ENCODE measurements at places on chromosomes 3 and 15.

DNA sequence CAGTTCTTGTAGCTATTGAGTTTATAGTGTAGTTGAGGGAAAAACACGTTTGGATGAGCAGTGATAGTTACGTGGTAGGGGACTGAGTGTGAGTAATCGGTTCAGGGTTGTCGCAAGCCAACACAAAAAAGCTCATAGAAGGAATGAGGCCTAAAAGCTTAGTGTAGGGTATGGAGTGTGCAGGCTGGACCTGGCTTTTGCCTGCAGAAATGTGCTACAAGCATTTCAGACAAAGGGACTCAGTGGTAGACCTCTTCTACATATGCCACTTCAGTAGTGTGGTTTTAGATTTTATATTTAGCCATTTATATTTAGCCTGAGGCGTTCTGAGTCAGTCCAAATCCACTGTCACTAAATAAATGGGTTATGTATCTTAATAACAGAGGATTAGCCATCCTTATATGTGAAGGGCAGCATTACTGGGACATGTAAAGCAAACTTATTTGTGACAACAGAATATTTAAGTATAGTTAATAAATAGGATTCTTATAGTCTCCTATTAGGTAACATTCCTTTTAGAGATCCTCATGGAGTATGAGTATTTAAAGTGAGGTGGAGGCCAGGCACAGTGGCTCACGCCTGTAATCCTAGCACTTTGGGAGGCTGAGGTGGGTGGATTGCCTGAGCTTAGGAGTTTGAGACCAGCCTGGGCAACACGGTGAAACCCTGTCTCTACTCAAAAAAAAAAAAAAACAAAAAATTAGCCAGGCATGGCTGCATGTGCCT lies 21.8 kb downstream of the ATP2C1 start:
- no peak overlapping the region for H3K27ac ChIP-seq
- no peak for DNase-seq
- H3K4me1 ChIP-seq: peaks cover 3% of the 10 kb centered on the region
- H3K4me3 ChIP-seq: no peak overlapping the region
- H3K27me3 ChIP-seq: no peaks in the 10 kb centered on the region
- no peaks in the 10 kb centered on the region for H3K36me3 ChIP-seq

DNA sequence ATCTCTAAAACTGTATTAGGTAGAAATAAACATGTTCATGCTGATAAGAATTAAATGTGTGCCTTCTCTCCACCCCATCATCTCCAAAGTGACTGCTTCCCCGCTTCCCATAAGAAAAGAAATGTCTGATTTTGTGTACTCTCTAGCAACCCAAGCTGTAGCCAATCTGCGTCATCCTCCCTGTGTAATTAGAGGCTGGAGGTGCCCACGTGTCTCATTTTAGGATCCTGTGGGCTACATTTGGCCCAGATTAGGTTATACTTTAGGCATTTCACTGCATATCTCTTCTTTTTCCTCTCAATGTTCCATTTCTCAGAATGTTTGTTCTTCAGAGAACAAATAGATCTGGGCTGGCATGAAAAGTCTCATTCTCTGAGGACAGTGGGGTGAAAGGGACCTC lies 19.3 kb upstream of the ZNF148 start:
- no peak overlapping the region for H3K4me3 ChIP-seq
- H3K36me3 ChIP-seq: no peaks in the 10 kb centered on the region
- H3K27ac ChIP-seq: no peak overlapping the region
- no peaks in the 10 kb centered on the region for H3K4me1 ChIP-seq

DNA sequence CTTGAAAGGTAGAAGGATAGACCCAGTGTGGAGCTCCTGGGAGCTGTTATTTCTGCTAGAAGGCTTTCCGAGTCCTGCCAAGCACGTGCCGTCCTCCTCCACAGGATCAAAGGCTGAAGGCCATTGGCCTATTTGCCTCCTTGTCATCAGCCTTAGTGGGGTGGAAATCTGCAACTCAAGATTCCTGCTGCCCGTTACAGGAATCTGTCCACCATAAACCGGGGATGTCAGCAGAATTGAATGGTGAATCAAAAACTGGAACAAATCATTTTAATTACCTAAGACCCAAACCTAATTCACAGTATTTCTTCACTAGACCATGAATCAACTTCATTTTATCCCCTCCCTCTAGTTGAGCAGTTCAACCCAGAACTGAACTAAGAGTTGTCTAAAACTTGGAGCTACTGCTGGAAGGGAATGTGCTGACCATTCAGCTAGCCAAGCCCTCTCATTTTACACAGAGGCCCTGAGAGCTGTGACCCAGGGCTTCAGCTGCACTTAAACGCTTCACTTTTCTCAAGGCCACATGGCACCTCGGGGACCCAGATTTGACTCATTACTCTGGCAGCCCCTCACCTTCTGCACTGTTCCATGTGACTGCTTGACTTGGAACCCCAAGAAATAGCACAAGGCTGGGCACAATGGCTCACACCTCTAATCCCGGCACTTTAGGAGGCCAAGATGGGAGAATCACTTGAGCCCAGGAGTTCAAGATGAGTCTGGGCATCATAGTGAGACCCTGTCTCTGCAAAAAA lies 36.8 kb upstream of the KIF23 start:
- no peaks in the 10 kb centered on the region for H3K27me3 ChIP-seq
- no peak overlapping the region for H3K4me3 ChIP-seq
- no peaks in the 10 kb centered on the region for H3K4me1 ChIP-seq
- DNase-seq: no peak

DNA sequence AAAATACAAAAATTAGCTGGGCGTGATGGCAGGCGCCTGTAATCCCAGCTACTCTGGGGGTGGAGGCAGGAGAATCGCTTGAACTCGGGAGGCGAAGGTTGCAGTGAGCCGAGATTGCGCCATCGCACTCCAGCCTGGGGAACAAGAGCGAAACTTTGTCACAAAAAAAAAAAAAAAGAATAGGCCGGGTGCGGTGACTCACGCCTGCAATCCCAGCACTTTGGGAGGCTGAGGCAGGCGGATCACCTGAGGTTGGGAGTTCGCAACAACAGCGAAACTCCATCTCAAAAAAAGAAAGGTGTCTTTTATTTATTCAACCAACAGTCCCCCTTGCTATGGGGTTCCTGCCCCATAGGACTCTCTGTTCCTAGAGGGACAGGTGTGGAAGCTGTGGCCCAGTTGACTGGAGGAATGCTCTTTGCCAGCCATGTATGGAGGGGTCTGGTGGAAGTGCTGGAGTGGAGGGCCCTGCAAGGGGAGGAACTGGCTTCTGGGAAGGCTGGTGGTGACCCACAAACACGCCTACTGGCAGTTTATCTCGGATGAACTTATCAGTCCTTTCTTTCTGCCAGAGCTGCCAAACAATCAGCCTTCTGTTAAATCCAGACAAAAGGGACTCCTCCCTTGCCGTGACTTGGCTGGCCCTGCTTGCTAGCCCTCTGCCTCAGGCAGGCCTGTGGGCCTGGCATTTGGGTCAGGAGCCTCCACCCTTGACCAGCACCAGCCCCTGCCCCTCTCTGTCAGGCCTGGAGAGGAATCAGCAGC lies 4.6 kb upstream of the DAG1 start:
- H3K27me3 ChIP-seq: no peaks in the 10 kb centered on the region
- no peak overlapping the region for H3K27ac ChIP-seq
- DNase-seq: peak; percentile 44
- no peak overlapping the region for H3K4me3 ChIP-seq

- H3K4me1 ChIP-seq: no peaks in the 10 kb centered on the region
- no peaks in the 10 kb centered on the region for H3K36me3 ChIP-seq
- H3K4me3 ChIP-seq: no peak overlapping the region
- DNase-seq: peak; percentile 6
- no peak overlapping the region for H3K27ac ChIP-seq
- H3K27me3 ChIP-seq: peaks cover 3% of the 10 kb centered on the region
Measured at GRCh38 chr15:78841376-78841706, 30.1 kb upstream of the ADAMTS7 start.

DNA sequence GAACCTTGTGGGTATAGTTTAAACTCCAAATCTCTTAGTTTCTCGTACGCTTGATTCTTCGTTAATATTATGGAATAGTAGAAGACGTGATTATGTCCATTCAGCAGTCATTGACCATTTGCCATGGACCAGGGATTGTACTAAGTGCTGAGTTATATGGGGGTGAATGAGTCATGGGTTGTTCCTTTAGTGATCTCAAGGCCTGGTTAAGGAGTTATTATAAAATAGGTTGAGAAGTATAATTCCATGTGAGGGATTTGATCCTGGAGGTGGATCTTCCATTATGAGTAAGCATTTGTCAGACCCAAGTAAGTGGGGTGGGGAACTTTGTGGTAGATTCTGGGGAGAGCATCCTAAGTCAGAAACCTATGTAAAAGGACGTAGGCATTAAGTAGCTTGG lies 15.4 kb downstream of the NR2C2 start:
- DNase-seq: peak; percentile 63
- no peak overlapping the region for H3K4me3 ChIP-seq
- H3K36me3 ChIP-seq: no peaks in the 10 kb centered on the region
- H3K4me1 ChIP-seq: peaks cover 5% of the 10 kb centered on the region
- no peaks in the 10 kb centered on the region for H3K27me3 ChIP-seq
